ENCODE measurements at places on chromosomes 12 and 14.

DNA sequence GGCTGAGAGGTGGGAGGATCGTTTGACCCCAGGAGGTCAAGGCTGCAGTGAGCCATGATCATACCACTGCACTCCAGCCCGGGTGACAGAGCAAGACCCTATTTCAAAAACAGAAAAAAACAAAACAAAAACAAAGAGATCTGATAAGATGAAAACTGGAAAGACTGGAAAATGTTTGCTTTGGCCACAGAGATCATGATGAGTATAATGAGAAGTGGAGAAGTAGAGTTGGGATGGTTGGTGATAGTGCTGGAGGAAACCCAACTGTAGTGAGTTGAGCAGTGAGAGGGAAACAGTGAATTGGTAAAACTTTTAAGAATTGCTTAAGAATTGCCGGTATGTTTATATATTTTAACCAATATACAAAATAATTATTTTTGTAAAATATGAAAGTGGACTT is 39.2 kb downstream of the MON2 start:
- no peak for DNase-seq

- no peak for DNase-seq
Measured at GRCh38 chr14:104994978-104995377, 9.4 kb downstream of the CLBA1 start.

DNA sequence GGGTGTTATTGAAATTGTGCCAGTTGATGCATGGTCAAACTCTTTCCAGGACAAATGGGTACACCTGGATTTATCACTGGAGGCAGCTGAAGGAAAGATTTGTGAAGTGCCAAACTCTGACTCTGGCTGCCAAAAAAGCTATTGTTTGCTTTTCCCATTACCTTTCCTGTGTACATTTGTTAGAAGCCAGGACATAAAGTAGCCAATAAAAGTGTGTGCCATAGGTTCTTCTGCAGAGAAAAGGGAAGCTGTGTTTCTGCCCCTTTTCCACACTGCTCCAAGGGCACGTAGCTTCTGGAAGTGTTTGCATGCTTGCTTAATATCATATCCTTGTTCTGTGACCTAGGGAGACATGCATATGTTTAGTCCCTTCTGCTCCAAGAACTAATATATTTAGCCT is 1114.4 kb downstream of the SLC16A7 start:
- DNase-seq: no peak

DNA sequence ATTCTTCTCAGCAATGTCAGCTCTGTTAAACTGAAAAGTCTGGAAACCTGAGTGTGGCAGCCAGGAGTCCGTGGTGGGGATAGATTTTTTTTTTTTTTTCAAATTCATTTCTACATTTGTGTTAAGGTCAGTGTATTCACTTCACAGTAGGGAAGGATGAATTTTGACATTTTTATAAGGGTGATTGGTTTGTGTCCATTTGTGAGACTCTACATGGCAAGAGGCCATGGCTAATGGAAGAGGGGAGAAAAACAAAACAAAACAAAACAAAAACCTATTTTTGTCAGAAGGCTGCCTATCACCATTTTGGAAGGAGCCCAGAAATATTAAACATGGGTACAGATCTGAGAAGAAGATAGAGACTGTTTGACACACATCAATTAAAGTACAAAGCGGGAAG is 176.1 kb downstream of the RMST start:
- DNase-seq: no peak

- no peak for DNase-seq
Measured at GRCh38 chr14:52686176-52686575, 9.2 kb downstream of the ERO1A start.

GRCh38 chr12:23944067-23944466 is 5.4 kb downstream of the SOX5 start:
- DNase-seq: no peak

GRCh38 chr12:24595652-24596235 is 353.2 kb downstream of the BCAT1 start:
- DNase-seq: no peak

- DNase-seq: no peak
Measured at GRCh38 chr14:21496453-21496852, 14.7 kb downstream of the METTL3 start.

GRCh38 chr14:103892247-103892646 is 36.0 kb upstream of the TDRD9 start:
- DNase-seq: no peak

DNA sequence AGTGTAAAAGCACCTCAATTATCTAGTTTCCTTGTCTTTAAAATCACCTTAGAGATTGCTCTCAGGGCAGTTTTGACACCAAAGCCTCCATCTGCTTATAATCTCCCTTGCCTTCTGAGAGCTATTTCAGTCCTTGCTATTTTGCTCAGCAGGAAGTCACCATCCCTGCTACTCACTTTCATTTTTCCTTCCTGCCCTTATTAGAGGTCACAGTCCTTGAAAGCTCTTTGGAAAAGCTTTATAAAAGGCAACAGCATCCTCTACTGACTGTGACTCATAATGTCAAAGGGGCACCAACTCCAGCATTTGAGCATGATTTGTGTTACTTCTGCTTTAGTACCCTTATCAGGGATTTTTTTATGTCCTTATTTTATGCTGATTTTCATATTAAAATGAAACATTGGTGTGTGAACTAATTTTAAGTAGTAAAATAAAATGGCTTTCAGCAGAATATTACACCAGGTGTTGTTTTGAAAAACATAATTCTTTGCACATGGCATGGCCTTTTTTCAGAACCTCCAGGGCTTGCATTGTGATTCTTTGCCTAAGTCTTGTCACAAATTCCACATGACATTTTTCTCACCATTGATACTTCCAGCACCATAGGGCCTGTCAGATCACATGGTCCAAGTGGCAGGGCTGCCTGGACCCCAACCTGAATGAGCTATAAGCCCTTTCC is 213.0 kb downstream of the ADAMTS20 start:
- DNase-seq: no peak

- DNase-seq: no peak
Measured at GRCh38 chr12:68451261-68452077, 119.3 kb upstream of the MDM1 start.

DNA sequence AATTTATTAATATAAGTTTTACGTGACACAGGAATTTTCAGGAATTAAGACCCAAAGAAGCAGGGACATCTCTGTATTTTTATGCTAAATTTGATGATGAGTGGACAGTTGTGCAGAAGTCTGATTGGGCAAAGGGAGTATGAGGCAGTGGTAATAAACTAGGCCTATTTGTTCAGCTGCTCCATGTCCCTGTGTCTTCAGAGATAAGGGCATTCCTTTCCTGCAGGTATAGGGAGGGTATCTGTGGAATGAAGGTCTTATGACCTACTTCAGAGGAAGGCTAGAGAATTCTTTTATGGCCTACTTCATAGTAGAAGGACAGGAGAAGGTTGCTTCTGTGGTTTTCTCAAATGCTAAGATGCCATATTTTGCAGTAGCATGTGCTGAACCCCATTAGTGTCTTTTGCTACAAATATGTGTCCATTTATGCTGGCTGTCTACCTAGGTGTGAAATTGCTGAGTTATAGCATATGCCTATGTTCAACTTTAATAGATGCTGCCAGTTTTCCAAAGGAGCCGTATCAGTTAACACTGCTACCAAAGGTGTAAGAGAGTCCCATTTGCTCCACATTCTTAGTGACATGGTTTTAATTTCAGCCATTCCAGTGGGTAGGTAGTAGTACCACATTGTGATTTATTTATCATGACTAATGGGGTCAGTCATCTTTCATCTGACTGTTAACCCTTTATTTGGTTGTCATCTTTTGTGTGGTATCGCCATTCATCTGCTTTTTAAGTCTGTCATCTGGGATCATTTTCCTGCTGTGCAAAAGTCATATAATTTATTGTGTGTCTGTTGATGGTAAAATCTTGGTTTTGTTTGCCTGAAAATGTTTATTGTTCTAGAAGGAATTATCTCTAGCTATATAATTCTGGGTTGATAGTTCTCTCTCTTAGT is 410.7 kb upstream of the RGS6 start:
- no peak for DNase-seq

DNA sequence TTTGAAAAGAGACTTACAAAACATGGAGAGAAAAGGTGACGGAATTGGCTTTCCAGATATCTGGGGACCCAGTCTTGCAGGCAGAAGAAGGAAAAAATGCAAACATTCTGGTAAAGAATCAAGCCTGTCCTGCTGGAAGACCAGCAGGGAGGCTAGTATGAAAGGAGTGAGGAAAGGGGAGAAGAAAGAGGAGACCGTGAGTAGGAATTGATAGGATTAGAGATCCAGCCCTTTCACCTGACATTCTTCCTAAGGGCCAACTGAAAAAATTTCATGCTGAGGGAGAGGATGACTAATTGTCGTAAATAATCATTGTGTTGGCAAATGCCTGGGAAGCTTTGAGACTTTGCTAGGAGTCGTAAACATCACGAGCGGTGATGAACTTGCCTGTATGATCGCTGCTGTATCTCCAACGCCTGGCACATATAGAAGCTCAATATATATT is 12.1 kb downstream of the BHLHE41 start:
- DNase-seq: no peak

- DNase-seq: no peak
Measured at GRCh38 chr12:93766796-93767523, 89.8 kb downstream of the CRADD start.

GRCh38 chr12:31991815-31992214 is 32.6 kb downstream of the RESF1 start:
- no peak for DNase-seq

DNA sequence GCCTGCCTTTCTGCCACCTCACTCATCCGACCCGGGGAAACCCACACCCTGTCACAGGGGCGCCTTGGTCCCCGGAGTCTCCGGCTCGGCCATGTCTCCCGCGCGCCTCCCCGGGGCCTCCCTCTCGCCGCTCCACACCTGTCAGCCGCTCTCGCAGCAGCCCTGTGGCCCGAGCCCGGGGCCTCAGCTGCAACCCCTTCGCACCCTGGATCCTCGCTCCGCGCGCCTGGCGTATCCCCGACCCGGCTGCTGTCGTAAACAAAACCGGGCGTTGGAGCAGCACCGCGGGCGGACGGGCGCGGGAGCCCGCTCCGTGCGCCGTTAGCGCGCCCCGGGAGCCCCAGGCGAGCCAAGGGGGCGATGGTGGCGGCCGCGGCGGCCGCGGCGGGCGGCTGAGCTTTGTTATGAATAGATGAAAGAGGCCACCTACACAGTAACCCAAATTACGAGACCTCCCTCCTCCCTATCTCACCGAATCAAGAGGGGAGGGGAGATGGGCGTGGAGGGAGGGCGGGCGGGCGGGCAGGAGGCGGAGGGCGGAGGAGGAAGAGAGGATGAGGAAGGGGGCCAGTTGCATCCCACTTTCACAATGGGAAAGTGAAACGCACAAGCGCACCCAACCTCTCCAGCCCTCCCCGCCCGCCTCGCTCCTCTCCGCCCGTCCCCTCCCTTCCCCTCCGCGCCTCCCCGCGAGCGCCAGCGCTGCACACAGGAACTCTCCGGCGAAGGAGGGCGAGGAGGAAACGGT is at the start of gene PLXNC1:
PLXNC1 (plus strand) TSS at position 587 of the 748 bp plus-strand sequence. CDS start 395 bp downstream, outside the sequence.
- DNase-seq: peak; percentile 55

DNA sequence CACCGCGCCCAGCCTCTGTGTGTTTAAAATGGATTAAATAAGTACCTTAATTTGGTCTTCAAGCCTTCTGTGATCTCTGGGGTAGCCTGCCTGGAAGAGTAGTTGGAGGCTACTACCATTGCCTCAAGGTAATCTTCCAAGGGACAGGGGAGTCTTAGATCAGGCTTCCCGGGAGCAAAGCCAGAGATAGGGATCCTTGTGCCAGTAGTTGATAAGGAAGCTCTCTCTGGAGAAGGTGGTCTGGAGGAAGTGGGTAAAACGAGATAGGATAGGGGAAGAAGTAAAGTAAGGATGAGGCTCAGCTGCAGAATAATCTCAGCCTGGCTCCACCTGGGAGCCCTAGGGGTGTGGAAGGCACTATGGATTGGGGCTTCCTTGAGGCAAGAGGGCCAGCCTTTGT is 38.5 kb downstream of the FOS start:
- no peak for DNase-seq

DNA sequence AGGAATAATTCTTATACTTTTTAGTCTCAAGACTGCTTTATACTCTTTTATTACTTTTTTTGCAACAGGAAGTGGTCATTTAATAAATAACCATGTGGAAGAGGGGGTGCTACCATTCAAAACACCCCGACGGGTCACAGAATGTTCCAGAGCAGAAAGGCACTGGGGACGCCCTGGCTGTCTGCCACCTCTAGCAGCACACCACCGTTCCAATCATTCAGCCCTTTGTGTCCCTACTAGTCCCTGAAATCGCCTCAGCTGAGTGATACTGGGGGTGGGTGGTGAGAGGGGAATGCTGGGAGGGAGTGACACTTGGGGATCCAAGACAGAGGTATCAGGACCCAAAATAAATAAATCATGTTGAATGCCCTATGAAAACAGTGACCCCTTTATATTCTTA is 52.4 kb downstream of the MON2 start:
- no peak for DNase-seq

- DNase-seq: no peak
Measured at GRCh38 chr12:45315462-45315861, 99.6 kb downstream of the ANO6 start.

DNA sequence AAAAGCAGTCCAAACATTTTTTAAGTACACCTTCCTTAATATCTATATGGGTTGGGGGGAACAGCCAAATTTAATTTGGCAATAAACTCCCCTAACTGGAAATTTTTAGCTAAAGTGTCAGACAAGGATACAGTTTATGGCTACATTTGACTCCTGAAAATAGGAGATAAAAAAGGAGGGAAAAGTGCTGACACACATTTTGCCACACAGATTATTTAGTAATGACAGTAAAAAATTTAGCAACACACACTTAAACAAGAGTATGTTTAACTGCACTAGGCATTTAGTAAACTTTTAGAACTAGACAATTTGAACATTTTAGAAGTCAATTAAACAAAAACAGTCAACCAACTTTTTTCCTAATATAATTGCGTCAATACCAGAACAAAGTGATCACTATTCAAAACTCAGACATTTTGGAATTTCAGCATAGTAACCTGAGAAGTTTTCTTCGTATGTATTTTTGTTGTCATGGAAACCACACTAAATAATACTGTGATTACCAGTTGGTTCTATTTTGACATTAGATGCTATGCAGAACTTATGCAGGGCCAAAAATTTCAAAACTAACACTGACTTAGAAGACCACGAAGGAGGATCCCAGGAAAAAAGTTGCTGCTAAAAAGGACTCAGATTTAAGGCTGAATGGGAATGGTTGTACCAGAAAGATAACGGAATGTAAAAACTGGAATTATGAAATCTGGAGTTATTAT is 13.4 kb downstream of the GMFB start:
- no peak for DNase-seq

DNA sequence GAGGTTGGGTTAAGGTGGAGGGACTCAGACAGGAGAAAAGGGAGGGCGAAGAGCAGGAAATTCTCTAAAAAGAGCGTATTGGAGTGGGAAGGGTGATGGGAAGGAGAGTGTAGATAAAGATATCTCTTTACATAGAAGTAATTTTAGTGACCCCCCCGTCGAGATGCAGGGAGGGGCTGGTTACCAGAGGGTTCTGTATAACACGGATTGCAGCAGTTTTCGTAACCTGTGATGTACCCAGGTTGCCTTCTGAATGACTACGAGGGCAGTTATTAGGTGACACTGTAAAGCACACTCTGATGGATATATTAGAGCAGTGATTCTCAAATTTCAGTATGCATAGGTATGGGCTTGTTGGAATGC is 443 bp downstream of the DNAL1 start:
- DNase-seq: no peak

- DNase-seq: no peak
Measured at GRCh38 chr12:124851342-124851741, 12.3 kb downstream of the SCARB1 start.

- DNase-seq: no peak
Measured at GRCh38 chr12:3262470-3262869, 185.3 kb downstream of the TSPAN9 start.

Measured in D721Med (cell line).